A549 treated with AZD2906 at 1 μM for 4 hours (cell line): ENCODE measurements at places on chromosomes 1 and 21. TPM values are rescaled to one million over a fixed set of nuclear protein-coding genes. Genes with fewer than 3 reads are reported as not detected.

Gene HUNK
- total RNA-seq: 1.2 to 1.4 TPM (median 1.3 TPM) in 5 replicates

Gene ASCL5
- 0.08 to 0.16 TPM (median 0.09 TPM) in 5 replicates for total RNA-seq

Gene GIPC2
- total RNA-seq: 0.01 to 0.06 TPM (median 0.02 TPM) in 5 replicates

Gene COL9A2
- 0.07 to 0.33 TPM (median 0.23 TPM) in 5 replicates for total RNA-seq

Gene BRINP3
- not detected in 5 replicates for total RNA-seq

Gene HSPB7
- total RNA-seq: 0.07 to 0.11 TPM (median 0.10 TPM) in 3 of 5 replicates, not detected in the others

Gene WNT3A
- total RNA-seq: 0.05 TPM in 2 of 5 replicates, not detected in the others

Gene ITLN2
- total RNA-seq: 0.64 to 0.98 TPM (median 0.83 TPM) in 5 replicates

Gene FMOD
- 0.05 to 0.19 TPM in 2 of 5 replicates, not detected in the others for total RNA-seq

Gene RNU1-3
- total RNA-seq: 4.0 to 44.9 TPM (median 4.2 TPM) in 4 of 5 replicates, not detected in the other

Gene GJA9
- 0.03 TPM in 1 of 5 replicates, not detected in the others for total RNA-seq
